ENCODE measurements at places on chromosomes 1 and 21. TPM values are rescaled to one million over a fixed set of nuclear protein-coding genes. Genes with fewer than 3 reads are reported as not detected.

Gene VHLL
- total RNA-seq: not detected

Gene VPS45
- 17.5 TPM for total RNA-seq

Gene AMY1A
- not detected for total RNA-seq

Gene OR10Z1
- total RNA-seq: not detected

Gene ATPAF1
- total RNA-seq: 33.1 TPM

Gene HSPG2
- total RNA-seq: 62.1 TPM

Gene PALMD
- total RNA-seq: 0.32 TPM

Gene STUM
- not detected for total RNA-seq

Gene THEM4
- 12.2 TPM for total RNA-seq

Gene RC3H1
- total RNA-seq: 5.7 TPM

Gene DCST1
- not detected for total RNA-seq

Gene RHOU
- 4.4 TPM for total RNA-seq

Gene COL6A2
- 14.9 TPM for total RNA-seq

Gene LRRC53
- total RNA-seq: not detected

Gene KLHDC9
- total RNA-seq: 2.2 TPM

Gene RIMS3
- 1.2 TPM for total RNA-seq
